Cerebellar nuclear complex (tissue), 1 donor: ENCODE measurements at places on chromosomes 2 and 18.

- DNase-seq, result no peak
Observed at GRCh38 chr2:5394223-5394622, 298.0 kb upstream of the SOX11 start.

GRCh38 chr18:7205346-7205745 lies 25.5 kb upstream of the LRRC30 start:
- DNase-seq, result no peak

GRCh38 chr2:96831679-96832078 lies 12.1 kb downstream of the ANKRD23 start:
- no peak for DNase-seq

GRCh38 chr2:162153608-162154224 lies 1.7 kb upstream of the GCG start:
- no peak for DNase-seq

DNA sequence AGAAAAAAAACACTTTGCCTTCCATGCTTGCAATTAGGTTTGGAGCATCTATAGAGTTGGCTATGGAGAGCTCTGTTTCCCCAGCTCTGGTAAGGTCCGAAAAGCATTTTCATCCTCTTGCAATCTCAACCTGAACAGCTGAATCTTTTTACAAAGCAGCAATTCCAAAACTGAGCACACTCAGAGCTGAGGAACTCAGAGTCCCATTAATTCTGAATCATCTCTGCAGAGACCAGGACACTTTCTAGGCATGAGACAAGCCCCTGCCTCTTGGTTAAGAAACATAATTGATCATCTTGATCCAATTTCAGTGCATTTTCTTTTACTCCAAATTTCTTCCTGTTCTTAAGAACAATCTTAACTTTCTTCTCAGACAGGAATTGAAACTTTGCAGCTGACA lies 4.2 kb downstream of the CNGA3 start:
- DNase-seq, result no peak

DNA sequence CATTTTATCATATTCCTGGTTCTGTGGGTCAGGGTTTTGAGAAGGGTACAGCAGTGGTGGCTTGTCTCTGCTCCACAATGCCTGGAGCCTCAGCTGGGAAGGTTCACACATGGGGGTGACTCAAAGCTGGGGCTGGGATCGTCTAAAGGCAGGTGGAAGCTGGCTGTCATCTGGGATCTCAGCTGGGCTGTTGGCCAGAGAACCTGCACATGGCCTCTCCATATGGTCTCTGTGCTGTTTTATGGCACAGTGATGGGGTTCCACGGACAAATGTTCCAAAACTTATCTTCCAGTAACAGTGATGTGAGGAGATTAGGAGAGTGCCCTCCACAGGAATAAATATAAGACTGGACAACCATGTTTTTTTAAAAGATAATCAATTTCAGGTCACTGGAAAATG lies 191.4 kb downstream of the SS18 start:
- DNase-seq, result peak; percentile 28

DNA sequence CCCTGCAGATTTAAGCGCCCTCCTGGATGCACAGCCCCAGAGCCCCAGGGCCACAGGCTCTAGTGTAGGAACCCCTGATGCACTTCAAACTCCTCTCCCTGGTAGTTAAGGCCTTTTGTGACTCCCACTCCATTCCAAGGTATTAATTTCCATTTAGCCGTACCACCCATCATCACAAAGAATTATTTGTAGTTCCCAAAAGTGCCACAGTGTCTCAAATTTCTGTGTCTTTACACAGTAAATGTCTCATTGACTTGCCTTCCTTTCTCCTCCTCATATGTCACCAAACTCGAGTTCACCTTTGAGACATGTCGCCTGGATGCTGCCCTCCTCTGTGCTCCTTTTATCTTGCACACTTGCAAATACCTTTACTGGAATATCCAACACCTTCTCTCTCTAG lies 25.9 kb downstream of the PECR start:
- DNase-seq, result no peak

DNA sequence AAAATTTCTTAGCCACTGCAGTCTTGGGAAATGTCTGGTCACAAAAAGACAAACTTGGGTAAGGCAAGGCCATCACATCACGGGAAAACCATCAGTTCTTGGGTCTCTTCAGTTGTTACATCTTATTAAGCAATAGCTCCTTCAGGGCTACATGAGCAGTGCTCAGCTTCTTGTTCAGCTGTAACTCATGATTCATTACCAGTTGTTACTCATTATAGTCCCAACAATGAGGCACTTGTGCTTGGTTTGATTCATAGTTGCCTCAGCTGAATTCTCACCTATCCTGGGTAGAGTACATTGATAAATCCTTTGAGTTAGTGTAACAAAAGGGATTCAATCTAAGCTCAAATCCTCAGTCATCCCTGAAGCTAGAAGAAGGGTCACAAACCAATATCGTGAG lies 102.4 kb upstream of the DCC start:
- DNase-seq, result no peak

DNA sequence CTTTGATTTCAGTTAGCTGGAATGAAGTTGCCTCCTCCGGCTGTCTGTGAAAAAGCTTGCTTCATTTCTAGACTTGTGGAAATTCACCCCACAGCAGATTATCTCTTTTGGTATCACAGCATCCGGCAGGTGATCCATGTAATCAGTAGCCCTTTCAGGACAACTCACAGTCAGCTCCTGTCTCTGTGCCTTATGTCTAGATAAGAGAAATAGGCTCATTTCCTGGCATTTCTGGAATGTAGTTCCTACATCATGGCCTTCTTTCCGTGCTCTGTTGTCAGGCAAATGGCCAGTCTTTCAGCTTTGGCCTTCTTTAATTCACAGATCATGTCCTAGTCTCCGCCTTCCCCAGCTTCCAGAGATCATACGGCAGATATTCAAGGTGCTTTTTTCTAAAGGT lies 455.4 kb downstream of the NUP35 start:
- no peak for DNase-seq

DNA sequence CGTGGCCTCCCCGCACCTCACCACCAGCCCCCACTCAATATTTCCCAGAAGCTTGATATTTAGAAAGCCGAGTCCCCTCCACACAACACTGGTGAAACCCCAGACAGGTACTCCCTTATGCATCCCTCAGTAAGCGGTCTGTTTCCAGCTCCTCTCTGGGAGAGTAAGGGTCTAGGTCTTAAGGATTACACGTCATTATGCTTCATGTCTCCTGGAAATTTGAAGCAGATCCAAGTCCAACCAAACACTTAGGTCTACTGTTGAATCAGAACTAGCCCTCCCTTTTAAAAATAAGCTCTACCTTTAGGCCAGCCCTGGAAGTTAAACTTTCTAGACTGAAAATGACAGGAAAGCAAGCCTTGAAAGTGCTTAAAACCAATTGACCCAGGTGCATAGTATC lies 1.5 kb upstream of the OST4 start:
- no peak for DNase-seq

DNA sequence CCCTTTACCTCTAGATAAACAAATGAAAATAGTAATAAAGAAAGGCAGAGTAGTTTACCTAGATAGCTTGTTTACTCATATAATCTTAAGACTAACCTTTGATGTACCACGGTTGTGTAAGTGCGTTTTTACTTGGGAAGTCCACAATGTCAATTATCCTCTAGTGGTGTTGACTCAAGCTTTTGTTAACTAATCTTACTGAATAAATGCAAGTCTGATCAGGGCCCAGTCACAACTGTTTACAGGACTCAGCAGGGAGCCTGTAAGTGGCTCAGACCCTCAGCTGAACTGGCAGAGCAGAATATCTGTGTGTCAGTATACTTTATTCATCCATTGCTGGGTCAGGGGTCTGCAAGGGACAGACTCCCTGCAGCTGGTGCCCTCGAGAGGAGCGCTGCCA lies 98.1 kb upstream of the ACAA2 start:
- no peak for DNase-seq

DNA sequence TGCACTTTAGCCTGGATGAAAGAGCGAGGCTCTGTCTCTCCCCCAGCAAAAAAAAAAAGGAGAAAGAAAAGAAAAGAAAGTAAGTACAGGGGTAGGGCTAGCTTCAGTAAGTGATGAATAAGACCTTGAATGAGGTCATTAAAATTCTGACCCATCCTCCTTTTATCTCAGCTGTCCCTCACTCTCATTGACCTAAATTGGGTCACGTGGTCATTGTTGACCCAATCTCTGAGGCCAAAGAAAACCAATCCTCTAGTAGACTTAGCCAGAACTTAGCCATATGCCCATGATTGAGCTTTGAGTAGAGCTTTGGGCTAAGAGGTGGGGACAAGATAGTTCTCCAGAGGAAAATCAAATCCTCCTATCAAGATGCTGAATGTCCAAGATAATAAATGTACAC lies 149.3 kb downstream of the PDE11A start:
- no peak for DNase-seq

- no peak for DNase-seq
Observed at GRCh38 chr2:207041279-207041678, 102.0 kb downstream of the CPO start.

- no peak for DNase-seq
Observed at GRCh38 chr2:207421671-207422070, 108.1 kb upstream of the CREB1 start.

- DNase-seq, result no peak
Observed at GRCh38 chr18:49537232-49537896, 24.5 kb upstream of the LIPG start.

DNA sequence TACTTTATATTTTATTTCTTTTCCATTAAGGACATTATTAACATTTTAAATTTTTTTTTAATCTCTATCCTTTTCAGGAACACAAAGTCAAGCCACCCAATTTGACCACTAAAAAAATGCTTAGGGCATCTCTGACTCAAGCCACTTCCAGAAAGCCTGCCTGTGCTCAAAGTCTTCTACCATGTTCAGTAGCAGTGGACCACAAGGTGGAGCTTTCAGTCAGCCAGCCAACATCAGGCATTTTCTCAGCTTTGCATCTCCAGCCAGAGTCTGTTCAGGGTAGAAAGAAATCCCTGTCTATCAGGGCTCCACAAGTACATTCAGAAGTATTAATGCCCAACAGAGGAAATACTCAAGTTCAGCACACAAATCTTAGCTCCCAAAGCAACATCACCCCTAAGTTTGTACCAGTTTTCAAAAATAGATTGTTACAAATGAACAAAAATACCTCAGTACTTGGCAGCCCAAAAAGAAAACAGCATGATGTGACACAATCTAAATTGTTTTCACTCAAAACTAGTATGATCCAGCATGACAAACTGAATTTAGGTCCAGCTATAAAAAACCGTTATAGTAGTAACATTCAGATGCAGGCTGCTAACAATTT lies 37.6 kb downstream of the C18orf63 start:
- DNase-seq, result no peak

DNA sequence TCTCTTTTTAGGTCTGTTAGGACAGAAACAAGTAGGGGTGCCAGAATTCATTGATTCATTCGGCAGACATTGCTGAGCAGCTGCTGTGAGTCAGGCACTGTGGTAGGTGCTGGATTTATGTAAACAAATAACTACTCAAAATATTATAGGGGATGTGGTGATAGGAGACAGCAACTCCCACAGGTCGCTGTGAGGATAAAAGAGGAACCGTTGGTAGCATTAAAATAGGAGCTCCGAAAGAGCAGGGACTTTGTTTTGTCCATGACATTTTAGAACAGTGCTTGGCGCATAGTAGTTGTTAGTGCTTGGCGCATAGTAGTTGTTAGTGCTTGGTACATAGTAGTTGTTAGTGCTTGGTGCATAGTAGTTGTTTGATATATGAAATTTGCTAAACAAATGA lies 29.2 kb downstream of the ATP6V1C2 start:
- no peak for DNase-seq

DNA sequence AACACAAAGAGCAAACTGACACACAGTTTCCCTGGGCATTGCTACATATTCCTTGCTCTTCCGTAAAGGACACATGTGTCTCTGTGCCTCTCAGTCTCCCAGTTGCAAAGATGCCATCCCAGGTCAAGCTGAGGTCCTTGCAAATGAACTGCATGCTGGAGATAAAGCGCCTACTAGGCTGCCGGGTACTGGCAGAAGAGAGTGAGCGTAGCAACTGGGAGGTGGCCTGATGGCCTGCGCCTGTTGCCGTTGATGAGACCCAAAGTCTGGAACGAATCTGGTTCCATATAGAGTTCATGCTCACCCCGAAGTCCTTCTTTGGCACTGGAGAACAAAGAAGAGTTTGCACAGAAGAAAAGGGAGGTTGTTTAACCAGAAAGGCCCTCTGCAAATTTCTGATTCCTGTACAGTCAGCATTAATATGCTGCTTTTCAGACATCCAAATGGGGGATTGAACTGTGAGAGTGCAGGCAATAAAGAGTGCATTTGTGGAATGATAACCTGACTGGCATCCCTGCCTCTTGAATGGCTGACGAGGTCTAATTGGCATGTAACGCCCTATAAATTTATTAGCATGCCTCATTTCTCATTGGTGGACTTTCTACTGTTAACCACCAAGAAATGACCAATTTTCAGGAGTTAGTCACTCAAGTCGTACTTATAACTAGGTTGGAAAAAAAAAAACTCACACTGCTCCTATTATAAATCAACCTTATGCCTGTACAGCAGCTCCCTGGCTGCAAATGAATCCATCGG lies 78.7 kb downstream of the GBX2 start:
- DNase-seq, result no peak

GRCh38 chr2:140905083-140905781 lies 1225.6 kb downstream of the LRP1B start:
- no peak for DNase-seq

DNA sequence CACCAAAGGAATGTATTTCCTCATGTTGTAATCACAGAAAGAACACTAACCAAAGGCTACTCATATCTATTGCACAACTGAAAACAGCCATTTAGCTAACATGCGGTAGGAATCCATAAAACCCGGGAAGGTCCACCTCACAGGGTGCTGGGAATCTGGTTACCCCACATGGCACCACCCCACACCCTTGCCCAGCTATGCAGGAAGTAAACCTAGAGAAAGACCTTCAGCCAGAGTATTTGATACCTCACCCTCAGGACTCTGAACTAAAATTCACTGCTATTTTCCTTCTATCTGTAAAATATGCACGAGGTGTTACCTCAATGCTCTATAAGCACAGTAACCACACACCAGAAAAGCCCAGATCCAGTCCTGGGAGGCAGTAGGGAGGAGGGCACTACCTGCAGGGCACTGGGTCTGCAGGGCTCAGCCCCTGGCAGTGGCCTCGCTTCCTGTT lies 45.8 kb downstream of the PTPN2 start:
- no peak for DNase-seq

DNA sequence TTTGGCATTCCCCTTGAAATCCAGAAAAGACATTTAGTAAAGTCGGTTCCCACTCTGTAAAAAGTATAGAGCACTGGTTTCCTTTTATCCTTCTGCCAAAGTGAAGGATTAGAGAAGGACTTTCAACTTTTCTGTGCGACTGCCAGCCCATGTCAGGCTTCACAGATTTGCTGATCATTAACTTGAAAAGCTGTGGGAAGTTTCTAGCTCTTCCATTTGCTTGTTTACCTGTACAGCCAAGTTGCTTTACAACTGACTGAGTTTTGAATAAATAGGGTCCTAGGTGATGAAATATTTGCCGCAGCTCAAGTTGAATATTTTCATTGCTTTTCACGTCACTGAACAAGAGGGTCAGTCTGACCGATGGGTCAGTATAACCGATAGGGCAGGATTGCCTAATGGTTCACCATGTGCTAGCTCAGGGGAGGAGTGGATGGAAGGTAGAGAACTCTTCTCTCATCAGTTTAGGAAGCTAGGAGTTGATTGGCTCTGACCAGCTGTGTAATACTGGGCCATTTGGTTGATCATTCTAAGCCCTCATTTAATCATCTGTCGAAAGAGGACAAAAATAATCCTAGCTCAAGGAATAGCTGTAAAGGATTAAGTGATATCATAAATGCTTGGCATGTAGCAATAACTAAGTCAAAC lies 30.4 kb downstream of the UPP2 start:
- DNase-seq, result no peak

GRCh38 chr2:130313812-130314334 lies 28.8 kb upstream of the IMP4 start:
- no peak for DNase-seq

GRCh38 chr18:3827236-3827845 lies 377.4 kb downstream of the TGIF1 start:
- DNase-seq, result no peak
